Skin of body (tissue), 3 donors: ENCODE measurements at places on chromosomes 12 and 14. TPM values are rescaled to one million over a fixed set of nuclear protein-coding genes. Genes with fewer than 3 reads are reported as not detected.

PLEKHG7 gene
- total RNA-seq, result not detected

- DNase-seq, result no peak
These were observed 73.8 kb upstream of the ANKS1B start for GRCh38 chr12:100058482-100059029.

CDCA4 gene
- total RNA-seq, result 23.6 TPM

DNA sequence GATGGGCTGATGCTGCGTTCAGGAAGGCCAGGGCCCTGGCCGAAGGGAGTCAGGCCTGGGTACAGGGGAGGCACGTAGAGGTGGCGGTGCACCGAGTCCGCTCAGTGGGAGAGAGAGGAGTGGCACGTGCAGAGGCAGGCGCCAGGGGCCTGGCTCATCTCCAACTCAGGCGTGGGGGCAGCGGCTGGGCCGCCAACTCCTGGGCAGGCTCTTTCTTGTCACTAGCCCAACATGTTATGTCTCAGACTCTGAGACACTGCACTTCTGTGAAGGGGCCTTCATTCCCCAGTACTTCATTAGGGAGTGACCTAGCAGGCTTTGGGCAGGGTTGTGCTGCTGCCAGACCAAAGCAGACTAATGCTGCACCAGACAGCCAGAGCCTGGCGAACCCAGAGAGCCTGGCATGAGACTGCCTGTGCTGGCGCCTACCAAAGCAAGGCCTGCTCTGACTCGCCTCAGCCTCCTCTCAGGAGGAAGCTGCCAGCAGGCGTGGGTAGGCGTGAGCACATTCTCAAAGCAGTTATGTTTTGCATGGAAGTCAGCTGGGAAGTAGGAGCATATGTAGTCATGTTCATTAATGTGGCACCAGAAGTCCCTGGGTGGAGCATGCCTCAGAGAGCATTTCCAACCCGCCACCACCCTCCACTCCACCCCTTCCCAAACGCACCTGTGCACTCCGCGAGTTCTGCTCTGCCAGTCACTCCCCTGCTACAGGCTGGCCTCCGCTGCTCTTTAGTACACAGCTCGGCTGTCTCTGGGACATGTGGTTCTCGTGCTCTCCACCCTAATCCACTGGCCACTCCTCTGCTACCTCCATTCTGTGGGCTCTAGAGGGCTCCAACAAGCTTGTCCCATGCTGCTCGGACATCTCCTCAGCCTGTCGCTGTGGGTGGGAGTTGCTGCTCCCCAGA lies 9.7 kb downstream of the CKB start:
- DNase-seq, result peak; percentile 45

GRCh38 chr14:86574051-86574777 lies 1044.3 kb downstream of the FLRT2 start:
- DNase-seq, result no peak

DNA sequence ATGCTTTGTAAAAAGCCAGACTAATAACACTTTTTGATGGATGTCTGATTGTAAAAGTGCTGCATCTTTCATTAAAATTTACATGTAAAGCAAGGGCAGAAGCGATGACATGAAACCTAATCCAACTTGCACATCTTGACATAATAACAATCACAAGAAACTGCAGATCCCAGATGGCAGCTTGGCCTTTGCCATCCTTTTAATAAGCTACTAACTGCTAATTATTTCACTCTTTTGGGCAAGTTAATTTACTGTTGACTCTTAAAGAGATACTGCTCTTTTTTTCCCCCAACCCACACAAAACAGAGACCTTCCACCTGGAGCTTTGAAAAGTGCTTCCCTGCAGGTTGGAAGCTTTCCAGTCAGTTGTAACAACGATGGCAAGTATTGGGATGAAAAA lies 137.5 kb downstream of the NRXN3 start:
- no peak for DNase-seq

TMEM229B gene
- total RNA-seq, result 0.49 TPM

DNA sequence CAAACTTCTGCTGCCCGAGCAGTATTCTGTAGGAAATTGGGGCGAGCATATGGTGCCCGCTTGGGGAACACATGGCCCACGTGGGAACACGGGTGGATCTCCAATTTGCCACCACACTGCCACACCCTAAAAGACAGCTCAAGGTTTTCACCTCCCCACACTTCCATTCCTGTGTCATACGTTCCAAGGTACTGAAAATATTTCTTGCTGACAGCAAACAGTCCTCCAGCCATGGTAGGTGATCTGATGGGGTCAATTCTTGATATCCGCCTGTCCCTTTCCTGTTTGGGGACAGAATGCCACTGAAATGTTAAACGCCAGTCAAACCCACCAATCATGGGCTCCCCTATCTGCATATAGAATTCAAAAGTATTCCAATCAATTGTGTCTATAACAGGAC lies 1.2 kb downstream of the GALNT4 start:
- DNase-seq, result no peak

- DNase-seq, result no peak
These were observed 35.3 kb downstream of the KLRK1 start for GRCh38 chr12:10354502-10354901.

SLC4A8 gene
- total RNA-seq, result 1.9 TPM

LIN7A gene
- 5.9 TPM for total RNA-seq

PLA2G1B gene
- total RNA-seq, result not detected

- DNase-seq, result no peak
These were observed at the start of gene ADAMTS20 for GRCh38 chr12:43551971-43552559. Gene ADAMTS20, minus strand, starts transcription at chr12:43552203. Its CDS starts 282 bp downstream, at chr12:43551921.

DNA sequence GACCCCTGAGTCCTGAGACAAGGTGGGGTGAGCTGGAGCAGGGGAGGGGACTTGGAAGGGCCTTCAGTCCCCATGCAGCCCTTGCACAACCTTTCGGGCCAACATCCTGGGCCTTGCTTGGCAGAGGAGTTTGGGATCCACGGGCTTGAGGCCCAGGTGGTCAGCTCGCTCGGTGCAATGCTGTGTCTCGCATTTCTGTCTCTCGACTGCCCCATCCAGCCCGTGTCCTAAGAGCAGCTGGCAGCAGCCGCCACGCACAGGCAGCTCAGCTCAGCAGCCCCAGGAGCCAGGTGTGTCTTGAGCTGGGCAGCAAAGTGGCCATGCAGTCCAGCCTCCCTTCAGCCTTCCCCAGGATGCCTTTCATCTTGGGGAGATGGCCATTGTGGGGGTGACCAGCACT lies 10.8 kb downstream of the PACS2 start:
- DNase-seq, result no peak

GRCh38 chr14:94823556-94824341 lies 53.8 kb upstream of the GSC start:
- no peak for DNase-seq

GRCh38 chr14:96104469-96105057 lies 65.4 kb downstream of the C14orf132 start:
- peak; percentile 52 for DNase-seq

GRCh38 chr12:51636581-51636980 lies 45.5 kb downstream of the SCN8A start:
- DNase-seq, result no peak

GRCh38 chr12:47757840-47758583 lies 668 bp downstream of the RAPGEF3 start:
- DNase-seq, result no peak

GRCh38 chr12:92504594-92504981 lies 198.2 kb upstream of the PLEKHG7 start:
- DNase-seq, result no peak

DNA sequence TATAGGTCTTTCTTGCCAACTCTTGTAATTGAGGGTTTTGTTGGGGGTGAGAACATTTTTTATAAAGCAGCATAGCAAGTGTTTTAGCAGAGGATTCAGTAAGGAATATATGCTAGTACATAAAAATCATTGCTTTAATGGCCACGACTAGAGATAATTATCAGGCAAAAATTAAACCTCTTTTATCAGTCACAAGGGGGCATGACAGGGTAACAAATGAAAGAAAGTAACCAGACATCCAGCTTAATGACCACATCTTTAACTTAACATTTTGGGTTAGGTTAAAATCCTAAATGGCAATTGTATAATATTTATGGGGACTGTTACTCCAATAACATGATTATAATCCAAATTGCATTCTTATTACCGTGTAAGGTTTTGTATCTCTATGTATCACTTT lies 119.6 kb downstream of the LRRIQ1 start:
- DNase-seq, result no peak

GRCh38 chr12:54216797-54217661 lies 28.2 kb upstream of the SMUG1 start:
- peak; percentile 81 for DNase-seq

RND1 gene
- total RNA-seq, result 1.1 TPM

KLRC2 gene
- not detected for total RNA-seq

GRCh38 chr12:67650388-67651131 lies 2.0 kb downstream of the DYRK2 start:
- no peak for DNase-seq

- peak; percentile 36 for DNase-seq
These were observed 94.2 kb downstream of the PLEKHA5 start for GRCh38 chr12:19223695-19224094.

DNA sequence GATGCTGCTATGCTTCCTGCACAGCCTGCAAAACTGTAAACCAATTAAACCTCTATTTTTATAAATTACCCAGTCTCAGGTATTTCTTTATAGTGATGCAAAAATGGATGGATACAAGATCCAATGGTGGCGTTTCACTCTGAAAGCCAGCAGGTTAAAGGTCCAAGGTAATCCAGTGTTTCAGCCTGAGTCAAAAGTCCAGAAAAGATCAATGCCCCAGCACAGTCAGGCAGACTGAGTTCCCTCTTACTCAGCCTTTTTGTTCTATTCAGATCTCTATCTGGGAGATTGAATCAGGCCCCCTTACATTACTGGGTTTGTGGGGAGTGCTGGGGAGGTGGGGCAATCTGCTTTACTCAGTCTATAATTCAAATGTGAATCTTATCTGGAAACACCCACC lies 464.5 kb downstream of the GXYLT1 start:
- DNase-seq, result no peak

BICDL1 gene
- 22.5 TPM for total RNA-seq

DNA sequence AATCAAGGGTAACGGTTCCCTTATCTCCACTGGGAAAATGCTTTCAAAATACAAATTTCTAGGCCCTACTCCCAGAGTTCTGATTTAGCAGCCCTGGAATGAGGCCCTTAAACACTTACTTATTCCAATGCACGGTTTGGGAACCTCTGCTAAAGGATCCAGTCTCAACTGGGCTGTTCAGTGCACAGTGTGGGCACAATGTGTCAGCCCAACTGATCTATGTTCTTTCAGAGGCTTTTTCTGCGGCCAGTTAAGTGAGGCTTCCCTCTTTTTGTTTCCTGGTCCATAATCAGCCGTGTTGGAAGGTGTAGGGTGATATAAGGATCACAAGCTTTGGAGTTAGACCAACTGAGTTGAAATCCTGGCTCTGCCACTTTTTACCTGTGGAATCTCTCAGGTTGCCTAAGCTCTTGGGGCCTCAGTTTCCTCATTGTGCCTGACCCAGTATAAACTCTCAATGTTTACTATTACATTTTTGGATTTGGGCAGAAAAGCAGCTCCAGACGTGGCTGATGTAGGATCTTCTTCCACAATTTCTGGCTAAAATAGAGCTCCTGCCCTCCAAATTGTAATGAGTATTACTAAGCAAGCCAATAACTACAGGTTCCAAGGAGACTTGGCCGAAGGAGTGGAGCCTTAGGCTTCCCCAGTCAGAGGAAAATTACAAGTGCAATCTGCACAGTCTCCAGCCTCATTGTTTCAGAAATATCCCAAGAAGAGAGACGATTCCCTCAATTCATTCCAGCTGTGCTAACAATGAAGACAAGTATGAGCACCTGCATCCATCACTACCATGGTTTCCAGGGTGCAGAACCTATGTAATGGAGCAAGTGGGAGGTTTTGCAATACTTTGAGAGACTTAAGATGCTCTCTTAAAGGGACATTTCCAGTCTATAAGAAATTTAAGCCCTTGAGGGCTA lies 2.3 kb upstream of the ANGEL1 start:
- DNase-seq, result peak; percentile 70

KLHDC1 gene
- 10.1 TPM for total RNA-seq

GRCh38 chr14:96176811-96177211 lies 27.8 kb upstream of the BDKRB2 start:
- peak; percentile 58 for DNase-seq

CLEC2A gene
- total RNA-seq, result 18.5 TPM

OR6C2 gene
- not detected for total RNA-seq

GRCh38 chr14:68088451-68088854 lies 268.9 kb downstream of the RAD51B start:
- DNase-seq, result no peak

ZDHHC22 gene
- under 0.01 TPM for total RNA-seq

OTX2 gene
- not detected for total RNA-seq

DNA sequence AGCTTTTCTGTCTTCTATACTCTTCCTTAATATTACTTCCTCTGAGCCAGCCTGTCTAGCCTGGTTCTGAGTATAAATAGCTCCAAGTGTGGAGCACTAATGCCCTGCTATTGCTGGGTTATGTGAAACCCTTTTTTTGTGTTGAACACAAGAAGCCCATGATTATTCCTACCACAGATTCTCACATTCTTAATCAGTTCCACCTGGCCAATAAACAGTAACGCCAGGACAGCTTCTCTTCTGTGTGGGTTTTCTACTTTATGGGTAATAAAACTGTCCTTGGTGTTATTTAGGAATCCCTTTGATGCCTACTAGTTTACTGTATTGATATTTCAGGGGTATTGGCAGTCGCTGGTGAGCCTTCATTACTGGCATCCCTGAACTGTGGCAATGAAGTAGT lies 48.9 kb upstream of the LRIG3 start:
- no peak for DNase-seq

OR4E2 gene
- not detected for total RNA-seq

DNA sequence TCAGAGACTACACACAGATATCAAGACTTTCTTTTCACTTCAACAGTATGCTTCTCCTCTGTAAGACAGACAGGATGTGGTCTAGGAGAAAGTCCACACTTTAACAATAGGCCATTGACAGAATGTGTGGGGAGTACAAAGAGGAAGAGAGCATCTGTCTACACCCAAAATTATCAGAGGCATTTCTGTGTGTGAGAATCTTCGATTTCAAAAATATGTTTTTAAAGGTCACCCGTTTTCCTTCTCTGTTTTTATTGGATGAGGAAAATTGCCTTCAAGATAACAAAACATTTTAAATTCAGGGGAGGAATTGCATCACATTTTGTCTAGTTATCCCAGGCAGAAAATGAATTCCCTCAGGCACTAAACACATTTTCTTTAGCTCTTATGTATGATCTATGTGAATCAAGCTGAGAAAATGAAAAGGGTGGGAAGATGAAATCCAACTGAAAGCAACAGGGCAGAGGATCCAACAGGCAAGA lies 16.4 kb downstream of the NAV3 start:
- no peak for DNase-seq

GRCh38 chr12:12561371-12562015 lies 1.2 kb downstream of the DUSP16 start:
- DNase-seq, result no peak

- no peak for DNase-seq
These were observed 38.7 kb downstream of the STX2 start for GRCh38 chr12:130800312-130800711.

GRCh38 chr12:16350682-16351081 lies 3.2 kb downstream of the MGST1 start:
- no peak for DNase-seq

RPGRIP1 gene
- 0.10 TPM for total RNA-seq

RPS6KL1 gene
- total RNA-seq, result 0.99 TPM

GRCh38 chr14:28774764-28775735 lies 8.5 kb downstream of the FOXG1 start:
- no peak for DNase-seq

LTB4R gene
- total RNA-seq, result 8.6 TPM
